Right ventricle myocardium superior (tissue), 1 donor: ENCODE measurements at places on chromosomes 11 and 22.

DNA sequence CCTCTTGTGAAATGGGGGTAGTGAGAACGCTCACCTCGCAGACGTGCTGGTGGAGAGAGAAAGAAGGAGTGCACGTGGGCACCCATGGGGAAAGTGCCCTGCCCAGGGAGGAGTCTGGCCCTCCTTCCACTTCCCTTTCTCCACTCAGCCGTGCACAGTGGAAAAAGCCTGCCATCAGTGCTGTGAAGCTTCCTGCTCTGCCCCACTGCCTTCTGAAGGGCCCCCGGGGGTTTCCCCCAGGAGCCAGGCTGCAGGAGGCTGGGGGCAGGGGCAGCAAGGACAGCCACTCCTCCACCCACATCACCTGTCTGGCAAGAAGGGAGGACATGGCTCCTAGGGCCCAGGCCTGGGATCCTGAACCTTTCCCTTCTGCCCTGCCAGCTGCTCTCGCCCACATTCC, 7.6 kb downstream of the TP53I11 start:
- no peak for DNase-seq

- DNase-seq: no peak
Observed at GRCh38 chr11:91178366-91178765, 955.5 kb upstream of the CHORDC1 start.

DNA sequence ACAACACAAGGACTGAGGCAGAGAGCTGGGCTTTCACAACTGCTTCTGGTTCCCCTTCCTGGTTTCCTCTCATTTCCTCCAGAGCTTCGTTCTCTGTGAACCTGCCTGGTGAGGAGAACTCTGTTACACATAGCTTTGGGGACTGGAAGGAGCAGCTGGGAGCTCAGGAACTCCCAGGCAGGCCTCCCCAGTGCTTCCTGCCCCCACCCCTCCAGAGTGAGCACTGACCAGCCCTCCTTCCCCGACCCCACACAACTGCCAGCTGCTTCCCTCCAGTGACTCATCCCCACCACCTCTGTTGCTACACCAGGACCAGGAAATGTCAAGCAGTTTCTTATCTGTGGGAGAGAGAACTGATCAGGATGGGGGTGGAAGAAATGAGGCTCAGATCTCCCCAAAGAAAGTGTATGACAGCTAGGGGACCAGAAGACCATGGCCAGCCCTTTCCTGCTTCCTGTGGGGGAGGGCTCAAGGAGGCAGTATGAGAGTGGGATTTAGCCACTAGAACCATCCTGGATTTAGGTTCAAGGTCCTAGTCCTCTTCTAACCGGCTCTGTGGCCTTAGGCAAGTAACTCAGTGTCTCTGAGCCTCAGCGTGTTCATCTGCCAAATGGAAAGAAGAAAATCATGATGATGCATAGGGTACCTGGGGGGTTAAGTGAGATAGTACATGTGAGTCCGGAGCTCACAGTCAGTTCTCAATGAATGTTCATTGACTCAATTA, 4.5 kb upstream of the TP53I11 start:
- DNase-seq: peak; percentile 71

DNA sequence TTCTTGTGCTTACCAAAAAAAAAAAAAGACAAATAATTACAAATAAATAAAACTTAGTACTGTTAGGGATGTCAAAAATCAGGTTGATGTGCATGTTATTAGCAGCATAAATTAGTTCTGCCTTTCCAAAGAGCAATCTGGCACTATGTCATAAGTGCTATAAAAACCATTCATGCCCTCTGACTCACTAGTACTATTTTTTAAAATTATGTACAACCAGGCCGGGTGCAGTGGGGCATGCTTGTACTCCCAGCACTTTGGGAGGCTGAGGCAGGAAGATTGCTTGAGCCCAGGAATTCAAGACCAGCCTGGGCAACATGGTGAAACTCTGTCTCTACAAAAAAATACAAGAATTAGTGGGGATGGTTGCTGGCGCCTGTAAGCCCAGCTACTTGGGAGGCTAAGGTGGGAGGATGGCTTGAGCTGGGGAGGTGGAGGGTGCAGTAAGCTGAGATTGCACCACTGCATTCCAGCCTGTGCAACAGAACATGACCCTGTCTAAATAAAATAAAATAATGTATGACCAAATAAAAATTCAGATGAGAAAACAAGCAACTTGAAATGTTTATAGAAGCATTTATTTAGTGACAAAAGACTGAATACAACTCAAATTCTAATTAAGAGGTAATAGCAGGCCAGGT, 25.3 kb downstream of the UEVLD start:
- no peak for DNase-seq

DNA sequence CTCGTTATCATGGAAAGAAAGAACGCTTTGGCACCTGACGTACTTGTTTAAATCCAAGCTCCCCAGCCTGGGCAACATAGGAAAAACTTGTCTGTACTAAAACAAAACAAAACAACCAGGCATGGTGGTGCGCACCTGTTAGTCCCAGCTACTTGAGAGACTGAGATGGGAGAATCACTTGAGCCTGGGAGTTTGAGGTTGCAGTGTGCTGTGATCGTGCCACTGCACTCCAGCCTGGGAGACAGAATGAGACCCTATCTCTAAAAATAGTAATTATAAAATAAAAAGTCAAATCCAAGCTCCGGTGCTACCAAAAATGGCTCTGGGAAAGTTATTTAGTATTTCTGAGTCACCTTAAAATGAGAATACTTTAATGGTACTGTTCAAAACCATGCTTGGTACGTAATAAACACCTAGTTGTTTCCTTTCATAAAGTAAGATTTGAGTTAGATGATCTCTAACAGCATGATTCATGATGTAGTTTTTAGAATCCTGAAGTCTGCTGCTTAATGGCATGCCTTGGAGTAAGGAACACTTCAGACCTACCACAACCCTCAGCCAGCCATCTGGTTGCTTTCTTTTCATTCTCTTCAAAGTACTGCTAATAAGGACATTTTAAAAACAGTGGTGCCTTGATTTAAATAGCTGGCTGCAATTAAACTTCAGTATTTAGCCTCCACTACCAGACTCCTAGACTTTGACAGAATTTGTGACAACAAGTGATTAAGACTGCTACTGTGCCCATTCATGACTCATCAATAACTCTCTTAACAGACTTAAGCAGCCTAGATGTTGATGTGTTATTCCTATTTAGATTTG, 8.4 kb downstream of the PPME1 start:
- no peak for DNase-seq

- DNase-seq: peak; percentile 65
Observed at GRCh38 chr11:65381716-65382032, 772 bp downstream of the SLC25A45 start.

DNA sequence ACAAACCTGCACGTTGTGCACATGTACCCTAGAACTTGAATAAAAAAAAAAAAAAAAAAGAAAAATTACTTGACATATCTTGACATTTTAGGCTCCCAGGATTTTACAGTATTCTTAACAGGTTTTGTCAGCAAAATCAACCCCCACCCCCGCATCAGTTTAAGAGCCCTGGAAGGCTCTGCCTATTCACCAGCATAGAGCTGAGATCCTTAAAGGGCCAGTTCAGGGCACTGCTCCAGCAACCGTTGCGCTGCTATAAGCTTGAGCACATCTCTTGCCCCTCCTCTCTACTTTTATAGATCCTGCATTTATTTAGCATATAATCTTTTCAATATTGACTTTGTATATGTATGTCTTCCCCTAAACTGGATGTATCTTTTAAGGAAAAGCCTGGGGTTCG, 697 bp upstream of the PAFAH1B2 start:
- peak; percentile 59 for DNase-seq

DNA sequence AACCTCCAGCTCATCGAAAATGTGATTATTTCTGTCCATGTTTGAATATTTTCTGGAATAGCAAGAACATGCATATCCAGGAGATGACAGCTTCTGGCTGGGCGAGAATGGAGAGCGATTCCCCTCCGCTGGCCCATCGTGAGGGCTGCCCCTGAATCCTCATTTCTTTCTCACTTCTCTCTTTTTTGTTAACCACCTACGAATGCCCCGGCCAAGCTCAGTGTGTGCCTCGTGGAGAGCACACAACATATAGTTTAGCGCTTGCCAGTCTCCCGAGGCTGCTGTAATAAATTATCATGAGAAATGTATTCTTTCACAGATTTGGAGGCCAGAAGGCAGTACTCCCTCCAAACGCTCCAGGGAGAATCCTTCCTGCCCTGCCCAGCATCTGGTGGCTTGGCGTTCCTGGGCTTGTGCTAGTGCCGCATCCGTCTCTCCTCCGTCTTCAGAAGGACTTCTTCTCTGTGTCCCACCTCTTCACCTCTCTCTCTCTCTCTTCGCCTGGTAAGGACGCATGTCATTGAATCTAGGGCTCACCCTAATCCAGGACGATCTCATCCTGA, 1306.0 kb downstream of the TBC1D22A start:
- no peak for DNase-seq

GRCh38 chr11:45252134-45252856, 33.8 kb downstream of the SYT13 start:
- DNase-seq: peak; percentile 76

- no peak for DNase-seq
Observed at GRCh38 chr11:11400635-11401232, 47.7 kb upstream of the CSNK2A3 start.

- peak; percentile 57 for DNase-seq
Observed at GRCh38 chr11:1706634-1707400, 9.8 kb downstream of the KRTAP5-6 start.

DNA sequence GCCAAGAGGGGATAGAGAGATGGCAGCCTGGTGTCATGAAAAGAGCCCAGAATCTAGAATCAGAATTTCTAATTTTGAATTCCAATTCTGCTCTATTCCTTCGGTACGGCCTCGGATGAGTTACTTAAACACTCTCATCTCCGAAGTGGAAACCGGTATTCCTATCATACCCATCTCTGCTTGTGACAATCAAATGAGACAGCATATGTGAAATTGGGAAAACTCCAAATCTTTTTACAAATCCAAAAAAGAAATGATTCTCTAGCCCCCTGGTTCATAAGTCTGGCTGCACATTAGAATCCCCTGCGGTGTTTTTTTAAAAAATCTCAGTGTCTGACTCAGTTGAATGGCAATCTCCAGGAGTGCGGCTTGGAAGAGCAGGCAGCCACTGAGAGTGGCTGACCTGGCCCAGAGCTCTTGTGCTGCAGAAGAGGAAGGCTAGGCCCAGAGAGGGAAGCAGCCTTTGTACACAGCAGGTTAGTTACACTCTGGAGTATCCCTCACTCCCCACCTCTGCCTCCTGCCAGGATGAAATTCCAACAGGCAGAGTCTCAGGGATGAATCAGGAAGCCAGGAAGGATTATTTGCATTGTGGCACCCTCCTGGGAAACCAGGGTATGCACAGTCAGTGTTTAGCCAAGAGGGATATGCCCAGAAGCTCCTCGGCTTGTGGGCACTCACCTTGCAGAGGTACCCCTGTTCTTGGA, 93.6 kb upstream of the ISX start:
- no peak for DNase-seq

- DNase-seq: no peak
Observed at GRCh38 chr22:28296452-28296851, 377.4 kb upstream of the PITPNB start.

- no peak for DNase-seq
Observed at GRCh38 chr22:33451866-33452469, 393.8 kb upstream of the SYN3 start.

DNA sequence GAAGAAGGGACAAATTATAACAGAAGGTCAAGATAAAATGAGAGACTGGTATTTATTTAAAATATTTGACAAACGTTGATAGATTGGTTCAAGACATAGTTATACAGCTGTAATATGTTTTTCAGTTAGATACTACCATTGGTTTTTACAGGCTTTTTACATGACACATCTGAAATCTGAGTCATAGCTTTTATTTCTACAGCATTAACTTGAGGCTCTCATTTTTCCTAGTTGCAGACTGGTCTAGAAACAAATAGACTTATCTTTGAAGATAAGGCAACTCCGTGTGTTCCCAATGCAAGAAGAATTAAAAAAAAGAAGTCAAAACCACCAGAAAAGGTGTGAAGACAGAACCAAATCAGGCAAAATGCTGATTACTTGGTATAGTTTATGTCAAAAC, 31.3 kb downstream of the CEP57 start:
- DNase-seq: no peak

GRCh38 chr11:20558741-20559140, 40.7 kb upstream of the SLC6A5 start:
- no peak for DNase-seq

GRCh38 chr11:117519590-117519989, 191.9 kb downstream of the CEP164 start:
- no peak for DNase-seq

DNA sequence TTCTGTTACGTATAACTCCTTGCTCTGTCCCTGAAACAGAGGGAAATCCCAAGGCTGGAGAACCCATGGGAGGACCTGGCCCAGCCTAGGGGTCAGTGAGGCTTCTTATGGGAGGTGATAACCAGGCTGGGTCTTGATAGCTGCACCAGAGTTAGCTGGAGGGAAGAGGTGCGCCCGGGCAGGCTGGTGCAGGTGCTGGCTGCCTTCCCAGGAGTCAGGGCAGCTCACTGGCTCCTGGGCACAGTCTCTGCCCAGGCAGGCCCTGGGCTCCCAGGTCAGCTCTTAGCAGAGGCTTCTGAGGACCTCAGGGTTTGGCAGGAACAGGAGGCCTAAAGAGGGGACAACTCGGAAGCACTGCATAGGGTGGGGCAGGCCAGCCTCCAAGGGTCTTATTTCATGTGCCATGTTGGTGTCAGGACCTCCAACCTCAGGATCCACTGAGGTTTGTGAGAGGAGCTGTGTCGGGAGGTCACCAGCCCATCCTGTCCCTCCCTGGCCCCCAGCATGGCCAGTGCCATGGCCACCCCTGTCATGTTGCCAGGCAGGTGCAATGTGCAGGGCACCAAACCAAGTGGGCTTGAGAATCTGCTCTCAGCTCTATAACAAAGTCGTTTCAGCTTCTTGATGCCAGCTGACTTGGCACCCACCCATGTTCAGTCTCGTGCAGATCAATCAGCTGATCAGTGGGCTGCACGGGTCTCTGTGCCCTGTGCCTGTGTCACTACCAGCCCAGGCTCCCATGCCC, 20.5 kb upstream of the CELSR1 start:
- DNase-seq: peak; percentile 69

DNA sequence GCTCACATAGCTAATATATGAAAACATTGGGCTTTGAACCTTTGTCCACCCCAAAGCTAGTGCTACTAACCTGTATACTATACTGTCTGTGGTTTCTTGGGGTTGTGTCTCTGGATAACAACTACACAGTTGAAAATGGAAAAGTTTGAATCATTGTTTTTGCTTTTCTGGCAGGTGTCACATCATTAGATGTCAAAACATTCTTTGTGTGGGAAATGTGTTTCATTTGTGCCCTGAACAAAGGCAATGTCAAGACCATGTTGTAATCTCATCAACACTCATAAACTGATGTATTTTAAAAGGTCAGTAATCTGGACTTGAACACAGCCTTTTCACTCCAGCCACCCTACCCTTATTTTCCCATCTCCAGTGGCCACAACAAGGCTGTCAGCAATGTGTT, 16.5 kb downstream of the SYT13 start:
- DNase-seq: no peak

GRCh38 chr11:27371489-27371888, 8.5 kb upstream of the CCDC34 start:
- no peak for DNase-seq

- no peak for DNase-seq
Observed at GRCh38 chr11:3970108-3970507, 114.6 kb downstream of the STIM1 start.

DNA sequence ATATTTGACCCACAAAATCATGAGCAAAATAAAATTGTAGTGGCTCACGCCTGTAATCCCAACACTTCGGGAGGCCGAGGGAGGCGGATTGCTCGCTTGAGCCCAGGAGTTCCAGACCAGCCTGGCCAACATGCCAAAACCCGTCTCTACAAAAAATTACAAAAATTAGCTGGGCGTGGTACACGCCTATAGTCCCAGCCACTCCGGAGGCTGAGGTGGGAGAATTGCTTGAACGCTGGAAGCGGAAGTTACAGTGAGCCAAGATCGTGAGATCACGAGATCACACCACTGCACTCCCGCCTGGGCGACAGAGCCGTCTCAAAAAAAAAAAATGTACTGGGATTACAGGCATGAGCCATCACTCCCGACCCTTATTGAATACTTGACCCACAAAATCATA, 2.0 kb upstream of the RRAS2 start:
- DNase-seq: no peak
